ENCODE measurements at places on chromosomes 4 and X.

DNA sequence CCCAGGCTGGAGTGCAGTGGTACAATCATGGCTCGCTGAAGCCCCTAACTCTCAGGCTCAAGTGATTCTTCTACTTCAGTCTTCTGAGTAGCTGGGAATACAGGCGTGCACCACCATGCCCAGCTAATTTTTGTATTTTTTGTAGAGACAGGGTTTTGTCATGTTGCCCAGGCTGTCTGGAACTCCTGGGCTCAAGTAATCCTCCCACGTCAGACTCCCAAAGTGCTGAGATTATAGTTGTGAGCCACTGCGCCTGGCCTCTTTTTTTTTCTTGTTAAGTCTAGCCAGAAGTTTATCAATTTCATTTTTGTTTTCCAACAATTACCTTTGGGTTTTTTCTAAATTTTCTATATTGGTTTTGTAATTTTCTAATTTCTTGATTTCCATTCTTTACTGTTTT lies 100.6 kb downstream of the GC start:
- no peaks in the 10 kb centered on the region for H3K36me3 ChIP-seq
- no peaks in the 10 kb centered on the region for H3K4me1 ChIP-seq
- H3K27ac ChIP-seq, result no peak overlapping the region
- no peak overlapping the region for H3K4me3 ChIP-seq
- DNase-seq, result no peak
- H3K27me3 ChIP-seq, result no peaks in the 10 kb centered on the region

DNA sequence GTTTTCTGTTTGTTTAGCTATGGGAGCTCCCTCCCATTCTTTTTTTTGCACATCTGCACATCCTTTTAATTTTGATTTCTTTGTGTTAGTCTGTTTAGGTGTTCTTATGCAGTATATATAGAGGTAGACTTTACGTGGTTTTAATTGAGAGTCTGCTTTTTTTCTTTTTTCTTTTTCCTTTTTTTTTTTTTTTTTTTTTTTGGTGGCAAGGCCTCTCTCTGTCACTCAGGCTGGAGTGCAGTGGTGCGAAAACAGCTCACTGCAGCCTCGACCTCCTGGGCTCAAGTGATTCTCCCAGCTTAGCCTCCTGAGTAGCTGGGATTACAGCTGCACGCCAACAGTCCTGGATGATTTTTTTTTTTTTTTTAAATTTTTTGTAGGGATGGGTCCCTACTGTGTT lies 68.2 kb downstream of the FAM193A start:
- peaks cover 10% of the 10 kb centered on the region for H3K36me3 ChIP-seq
- H3K27ac ChIP-seq, result no peak overlapping the region
- H3K27me3 ChIP-seq, result no peaks in the 10 kb centered on the region
- H3K4me3 ChIP-seq, result no peak overlapping the region
- peaks cover 11% of the 10 kb centered on the region for H3K4me1 ChIP-seq

- H3K4me1 ChIP-seq, result no peaks in the 10 kb centered on the region
- no peak overlapping the region for H3K27ac ChIP-seq
- no peak overlapping the region for H3K4me3 ChIP-seq
- no peak for DNase-seq
- no peaks in the 10 kb centered on the region for H3K36me3 ChIP-seq
Measured at GRCh38 chr4:117965622-117966021, 68.7 kb upstream of the NDST3 start.

DNA sequence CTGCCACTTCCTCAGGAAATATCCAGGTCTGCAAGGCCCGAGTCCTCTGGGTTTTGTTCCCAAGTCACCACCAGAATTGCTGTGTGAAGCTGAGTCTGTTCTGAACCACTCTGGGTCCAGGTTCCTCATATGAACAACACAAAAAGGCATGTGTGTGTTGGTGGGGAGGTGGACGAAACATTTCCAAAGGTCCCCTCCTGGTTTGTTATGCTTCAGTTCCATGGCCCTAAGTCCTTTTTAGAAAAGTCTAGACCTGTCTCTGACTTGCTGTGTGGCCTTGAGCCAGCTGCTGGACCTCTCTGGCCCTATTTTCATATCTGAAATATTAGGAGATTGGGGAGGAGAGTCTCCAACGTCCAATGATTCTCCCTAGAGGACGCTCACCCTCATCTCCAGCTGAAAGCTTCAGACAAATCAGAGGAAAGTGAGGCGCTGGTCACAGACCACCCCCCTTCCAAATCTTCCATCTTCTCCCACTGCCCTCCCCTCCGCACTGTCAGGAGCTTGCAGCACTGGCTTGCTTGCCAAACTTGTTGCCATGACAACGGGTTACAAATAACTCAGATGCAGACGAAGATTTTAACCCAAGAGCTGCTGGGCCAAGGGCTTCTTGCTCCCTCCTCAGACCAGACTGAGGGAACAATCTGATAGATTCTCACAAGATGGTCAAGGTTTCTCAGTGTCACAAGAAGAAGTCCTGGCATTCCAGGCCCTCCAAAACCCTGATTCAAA lies 64.5 kb downstream of the SMC1A start:
- no peak for DNase-seq
- no peaks in the 10 kb centered on the region for H3K4me1 ChIP-seq
- no peak overlapping the region for H3K4me3 ChIP-seq
- H3K27ac ChIP-seq, result no peak overlapping the region
- no peaks in the 10 kb centered on the region for H3K27me3 ChIP-seq
- no peaks in the 10 kb centered on the region for H3K36me3 ChIP-seq

GRCh38 chr4:79561751-79562150 lies 153.7 kb upstream of the GK2 start:
- DNase-seq, result no peak
- H3K27ac ChIP-seq, result no peak overlapping the region
- no peaks in the 10 kb centered on the region for H3K4me1 ChIP-seq
- H3K4me3 ChIP-seq, result no peak overlapping the region

DNA sequence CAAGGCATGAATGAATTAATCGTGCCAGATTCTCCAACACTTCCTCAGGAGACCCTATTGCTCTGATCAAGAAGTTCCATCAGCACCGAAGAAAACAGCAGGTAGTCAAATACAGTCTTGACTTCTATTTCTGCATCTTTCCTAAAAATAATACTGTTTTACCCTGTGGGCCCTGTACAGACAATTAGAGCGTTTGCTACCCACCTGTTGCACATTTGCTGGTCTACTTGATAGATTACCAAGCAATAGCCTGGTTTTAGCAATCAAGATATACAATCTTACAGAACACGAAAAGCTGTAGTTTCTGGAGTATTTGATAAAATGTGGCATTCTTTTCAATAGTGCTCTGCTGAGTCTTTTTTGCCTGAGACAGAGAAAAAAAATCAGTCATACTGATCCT lies 12.3 kb downstream of the GPR174 start:
- peak overlapping the region; percentile 31 for H3K4me3 ChIP-seq
- H3K27me3 ChIP-seq, result no peaks in the 10 kb centered on the region

Measured in CD4-positive, alpha-beta T cell (primary cell).